ENCODE measurements at places on chromosomes 5 and 9.
A peak's percentile ranks its signal among the peaks of the same experiment; 100 is the strongest.

DNA sequence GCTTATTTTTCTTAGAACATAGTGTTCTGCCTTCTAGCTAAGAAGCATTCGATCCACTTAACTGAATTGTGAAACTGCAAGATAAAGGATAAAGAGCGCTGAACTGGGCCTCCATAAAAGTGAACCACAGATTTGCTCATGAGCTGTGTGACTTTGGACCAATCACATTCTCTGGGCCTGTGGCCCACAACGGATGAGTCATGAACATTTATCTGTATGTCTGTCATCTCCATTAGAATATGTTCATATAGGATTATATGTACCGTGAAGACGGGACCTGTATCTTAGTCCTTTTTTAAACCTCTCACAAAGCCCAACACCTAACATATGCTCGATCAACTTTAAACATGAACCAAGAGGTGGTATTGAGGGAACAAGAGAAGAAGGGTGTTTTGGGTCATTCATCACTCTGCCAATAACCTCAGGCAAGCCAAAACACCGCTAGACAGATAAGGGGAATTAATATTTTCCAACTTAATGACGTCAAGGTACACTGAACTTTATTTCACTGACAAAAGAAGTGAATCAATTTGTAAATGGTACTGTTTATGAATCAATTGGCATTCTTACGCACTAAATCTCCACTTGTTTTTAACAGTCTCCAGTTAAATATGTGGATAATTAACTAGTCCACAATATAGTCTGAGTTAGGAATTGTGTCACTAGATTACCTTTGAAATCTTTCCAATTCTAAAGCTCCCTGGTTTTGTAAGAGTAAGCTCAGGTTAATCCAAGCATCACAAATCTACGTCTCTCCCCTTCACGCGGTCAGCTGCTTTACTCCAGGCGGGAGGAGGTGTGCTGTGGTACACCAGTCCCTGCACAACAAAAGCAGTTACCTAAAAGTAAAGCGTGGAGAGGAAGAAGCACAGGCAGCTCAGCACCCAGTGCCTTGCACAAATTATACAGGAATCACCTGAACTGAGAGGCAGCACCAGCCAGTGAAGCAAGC lies 1.6 kb downstream of the TMEM245 start:
- peaks cover 32% of the 10 kb centered on the region for H3K36me3 ChIP-seq
- peaks cover 67% of the 10 kb centered on the region for H3K4me1 ChIP-seq
- DNase-seq, result peak; percentile 54
- H3K27ac ChIP-seq, result peak overlapping the region; percentile 90
- no peaks in the 10 kb centered on the region for H3K27me3 ChIP-seq

DNA sequence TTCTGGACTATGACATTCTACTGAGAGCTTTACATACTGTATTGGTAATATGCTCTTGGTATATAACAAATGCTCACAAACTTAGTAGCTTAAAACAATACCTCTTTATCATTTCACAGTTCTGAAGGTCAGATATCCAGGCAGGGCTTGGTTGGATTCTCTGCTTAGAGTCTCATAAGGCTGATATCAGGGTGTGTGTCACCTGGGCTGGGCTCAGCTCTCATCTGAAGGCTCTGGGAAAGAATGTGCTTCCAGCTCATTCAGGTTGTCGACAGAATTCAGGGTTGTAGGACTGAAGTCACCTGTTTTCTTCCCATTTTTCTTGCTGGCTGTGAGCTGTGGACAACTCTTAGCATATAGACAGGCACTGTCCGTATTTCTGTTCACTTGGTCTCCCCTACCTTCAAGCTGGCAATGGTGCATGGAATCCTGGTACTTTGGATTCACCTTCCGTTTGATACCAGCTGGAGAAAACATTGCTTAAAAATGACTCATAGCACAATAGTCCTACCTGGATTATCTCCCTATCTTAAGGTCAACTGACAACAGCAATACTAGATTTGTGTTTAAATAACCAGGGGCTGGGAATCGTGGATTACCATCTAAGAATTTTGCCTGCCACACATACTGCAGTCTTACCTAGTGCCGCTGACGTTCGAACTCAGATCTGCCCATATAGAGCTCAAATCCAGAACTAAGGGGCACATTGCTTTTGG lies 69.2 kb downstream of the RCL1 start:
- peaks cover 50% of the 10 kb centered on the region for H3K36me3 ChIP-seq
- peaks cover 21% of the 10 kb centered on the region for H3K4me1 ChIP-seq
- no peaks in the 10 kb centered on the region for H3K27me3 ChIP-seq
- no peak for DNase-seq
- H3K4me3 ChIP-seq, result no peak overlapping the region

GRCh38 chr9:70971723-70972122 lies 149.7 kb downstream of the TRPM3 start:
- DNase-seq, result no peak
- no peaks in the 10 kb centered on the region for H3K27me3 ChIP-seq
- H3K4me3 ChIP-seq, result no peak overlapping the region
- no peaks in the 10 kb centered on the region for H3K36me3 ChIP-seq
- no peak overlapping the region for H3K27ac ChIP-seq
- no peaks in the 10 kb centered on the region for H3K4me1 ChIP-seq

GRCh38 chr9:83698976-83699585 lies 8.7 kb downstream of the UBQLN1 start:
- H3K27me3 ChIP-seq, result no peaks in the 10 kb centered on the region
- no peak overlapping the region for H3K27ac ChIP-seq
- H3K4me1 ChIP-seq, result peaks cover 40% of the 10 kb centered on the region
- DNase-seq, result no peak
- no peak overlapping the region for H3K4me3 ChIP-seq
- H3K36me3 ChIP-seq, result peaks cover 4% of the 10 kb centered on the region

GRCh38 chr5:173123416-173123815 lies 20.9 kb upstream of the BNIP1 start:
- H3K36me3 ChIP-seq, result peaks cover 43% of the 10 kb centered on the region
- DNase-seq, result no peak
- H3K4me3 ChIP-seq, result no peak overlapping the region
- H3K4me1 ChIP-seq, result no peaks in the 10 kb centered on the region
- H3K27me3 ChIP-seq, result no peaks in the 10 kb centered on the region

DNA sequence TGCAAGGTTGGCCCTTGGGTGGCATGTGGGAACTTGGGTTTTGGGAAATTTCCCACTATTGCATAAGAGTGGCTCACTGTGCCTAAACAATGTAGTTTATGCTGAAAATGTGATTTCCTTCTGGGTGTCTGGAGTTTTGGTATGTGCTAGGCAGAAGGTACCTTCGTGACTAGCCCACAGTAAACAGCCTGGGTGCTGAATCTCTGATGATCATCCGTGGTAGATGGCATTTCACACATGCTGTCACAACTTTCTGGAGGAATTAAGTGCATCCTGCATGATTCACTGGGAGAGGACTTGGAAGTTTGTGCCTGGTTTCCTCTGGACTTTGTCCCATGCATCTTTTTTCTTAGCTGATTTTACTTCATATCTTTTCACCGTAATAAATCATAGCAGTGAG lies 64.5 kb downstream of the LNPEP start:
- H3K4me3 ChIP-seq, result no peak overlapping the region
- peaks cover 27% of the 10 kb centered on the region for H3K36me3 ChIP-seq
- no peak for DNase-seq
- peaks cover 17% of the 10 kb centered on the region for H3K4me1 ChIP-seq
- no peak overlapping the region for H3K27ac ChIP-seq

- no peaks in the 10 kb centered on the region for H3K27me3 ChIP-seq
- H3K4me3 ChIP-seq, result no peak overlapping the region
- DNase-seq, result no peak
- no peak overlapping the region for H3K27ac ChIP-seq
- no peaks in the 10 kb centered on the region for H3K4me1 ChIP-seq
Measured at GRCh38 chr9:12814877-12815237, 40.0 kb downstream of the LURAP1L start.

DNA sequence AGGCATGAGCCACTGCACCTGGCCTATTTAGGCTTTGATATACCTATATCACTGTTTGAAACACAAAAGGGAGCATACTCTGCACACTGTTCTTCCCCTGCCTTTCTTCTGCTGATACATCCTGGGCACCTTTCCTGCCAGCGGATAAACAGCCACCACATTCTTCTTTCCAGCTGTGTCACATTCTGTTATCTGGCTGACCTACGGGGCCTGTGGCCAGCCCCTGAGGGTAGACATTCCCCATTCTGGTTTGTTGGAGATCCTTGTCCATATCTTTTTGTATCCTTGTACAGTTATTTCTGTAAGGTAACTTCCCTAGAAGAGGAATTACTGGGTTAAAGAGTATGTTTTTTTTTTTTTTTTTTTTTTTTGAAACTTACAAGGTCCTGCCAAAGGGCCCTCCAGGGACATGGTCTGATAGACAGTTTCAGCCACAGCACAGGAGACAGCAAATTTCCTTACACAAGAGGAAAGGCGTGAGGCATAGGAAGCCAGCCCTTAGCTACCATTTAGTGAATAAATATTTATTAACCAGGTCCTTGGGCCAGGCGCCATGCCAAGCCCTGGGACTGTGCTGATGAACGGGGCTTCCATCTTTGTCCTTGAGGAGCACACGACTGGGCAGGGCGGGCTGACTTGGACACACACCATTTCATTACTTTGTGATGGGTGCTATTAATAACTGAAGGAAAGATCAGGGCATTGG lies 57.8 kb downstream of the ERGIC1 start:
- no peak overlapping the region for H3K4me3 ChIP-seq
- DNase-seq, result no peak
- H3K27me3 ChIP-seq, result no peaks in the 10 kb centered on the region
- H3K4me1 ChIP-seq, result peaks cover 2% of the 10 kb centered on the region
- no peak overlapping the region for H3K27ac ChIP-seq
- H3K36me3 ChIP-seq, result peaks cover 3% of the 10 kb centered on the region

DNA sequence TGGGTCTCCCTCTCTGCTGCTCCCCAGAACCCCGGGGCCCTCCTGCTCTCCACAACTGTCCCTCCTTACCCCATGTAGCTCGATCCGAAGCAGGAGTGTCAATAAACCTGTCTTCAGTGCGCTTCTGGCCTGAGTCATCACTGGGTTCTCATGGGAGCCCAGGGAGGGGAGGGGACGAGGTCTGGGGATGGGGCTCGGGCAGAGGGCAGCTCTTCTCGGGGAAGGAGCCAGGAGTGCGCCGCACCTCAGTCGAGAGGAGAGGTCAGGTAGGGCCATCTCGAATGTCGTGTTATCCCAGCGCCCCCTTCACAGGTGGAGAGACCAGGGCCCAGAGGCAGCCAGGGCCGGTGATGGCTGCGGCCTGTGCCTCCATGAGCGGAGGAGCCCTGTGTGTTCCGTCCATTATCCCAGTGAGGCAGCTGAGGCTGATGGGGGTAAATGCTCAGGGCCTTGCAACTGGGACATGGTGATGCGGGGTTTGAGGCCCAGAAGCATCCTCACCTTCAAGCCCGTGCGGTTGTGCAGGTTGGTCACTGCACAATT lies 52.1 kb downstream of the LRSAM1 start:
- no peaks in the 10 kb centered on the region for H3K4me1 ChIP-seq
- no peaks in the 10 kb centered on the region for H3K27me3 ChIP-seq
- H3K4me3 ChIP-seq, result no peak overlapping the region
- DNase-seq, result no peak
- H3K27ac ChIP-seq, result no peak overlapping the region

GRCh38 chr9:81083067-81083466 lies 606.3 kb downstream of the TLE1 start:
- H3K27me3 ChIP-seq, result no peaks in the 10 kb centered on the region
- no peaks in the 10 kb centered on the region for H3K36me3 ChIP-seq

DNA sequence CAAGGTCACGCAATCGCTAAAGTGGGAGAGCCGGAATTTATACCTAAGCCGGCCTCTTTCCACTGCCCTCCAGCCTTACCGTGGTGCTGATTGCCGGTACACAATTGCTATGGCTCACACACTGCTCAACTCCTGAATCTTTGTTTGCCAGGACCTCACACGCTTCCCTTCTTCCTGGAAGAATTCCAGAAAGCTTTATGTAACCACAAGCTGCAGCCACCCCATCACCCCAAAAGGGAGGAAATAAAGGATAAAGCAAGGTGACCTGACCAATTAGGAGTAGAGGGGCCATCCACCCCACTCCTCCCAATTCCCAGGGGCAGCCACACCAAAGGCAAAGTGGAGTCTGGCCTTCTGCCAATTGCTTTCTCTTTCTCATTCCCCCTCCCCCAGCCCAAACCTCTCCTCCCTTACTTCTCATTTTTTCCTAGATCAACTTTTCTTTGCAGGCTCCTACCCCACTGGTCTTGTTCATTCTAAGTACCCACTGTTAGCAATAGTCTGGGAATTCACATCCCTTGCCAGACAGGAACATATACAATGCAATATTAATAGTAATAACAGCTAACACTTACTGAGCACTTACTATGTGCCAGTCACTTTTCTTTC lies 18.0 kb upstream of the CDC23 start:
- no peaks in the 10 kb centered on the region for H3K36me3 ChIP-seq
- peaks cover 35% of the 10 kb centered on the region for H3K27me3 ChIP-seq
- DNase-seq, result no peak
- H3K27ac ChIP-seq, result no peak overlapping the region

GRCh38 chr9:104144336-104144735 lies 50.2 kb downstream of the SMC2 start:
- no peak for DNase-seq
- H3K27me3 ChIP-seq, result no peaks in the 10 kb centered on the region

DNA sequence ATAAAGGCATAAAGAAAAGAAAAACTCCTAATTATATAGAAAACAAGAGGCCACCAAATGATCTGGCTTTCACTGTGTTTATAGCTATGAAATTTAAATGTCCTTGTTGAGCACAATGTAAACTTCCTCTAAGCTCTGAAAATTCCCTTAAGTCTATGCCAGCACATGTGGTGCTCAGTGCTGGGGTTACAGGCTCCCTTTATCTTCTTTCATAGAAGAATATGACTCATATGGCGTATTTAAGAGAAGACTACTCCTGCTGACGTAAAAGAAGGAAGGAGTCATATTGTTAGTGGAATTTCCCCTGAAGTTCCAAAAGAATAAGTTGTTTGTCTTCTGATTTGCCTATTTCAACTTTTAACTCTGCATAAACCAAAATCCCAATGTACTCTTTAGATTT lies 30.4 kb downstream of the RNF145 start:
- no peaks in the 10 kb centered on the region for H3K27me3 ChIP-seq
- no peak overlapping the region for H3K4me3 ChIP-seq
- DNase-seq, result no peak
- peaks cover 61% of the 10 kb centered on the region for H3K4me1 ChIP-seq

DNA sequence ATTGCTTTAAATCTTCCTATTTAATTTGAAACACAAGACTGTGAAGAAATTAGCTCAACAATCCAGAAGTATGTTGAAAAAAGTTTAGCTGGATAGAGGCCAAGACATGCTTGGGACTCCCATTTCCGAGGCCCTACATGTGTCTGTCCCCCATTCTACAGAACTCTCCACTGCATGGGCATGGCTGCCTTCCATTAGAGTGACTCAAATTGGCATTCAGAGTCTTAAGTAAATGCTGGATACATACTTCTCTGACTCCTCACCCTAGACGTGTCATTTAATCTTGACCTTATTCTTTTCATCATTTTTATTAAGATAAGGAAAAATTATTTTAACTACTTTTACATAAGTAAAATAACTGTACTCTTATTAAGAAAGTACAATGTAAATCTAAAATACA lies 530.4 kb upstream of the CDH9 start:
- no peaks in the 10 kb centered on the region for H3K36me3 ChIP-seq
- H3K4me3 ChIP-seq, result no peak overlapping the region
- H3K27ac ChIP-seq, result no peak overlapping the region
- no peaks in the 10 kb centered on the region for H3K27me3 ChIP-seq
